ENCODE measurements at places on chromosomes 7 and 10.

DNA sequence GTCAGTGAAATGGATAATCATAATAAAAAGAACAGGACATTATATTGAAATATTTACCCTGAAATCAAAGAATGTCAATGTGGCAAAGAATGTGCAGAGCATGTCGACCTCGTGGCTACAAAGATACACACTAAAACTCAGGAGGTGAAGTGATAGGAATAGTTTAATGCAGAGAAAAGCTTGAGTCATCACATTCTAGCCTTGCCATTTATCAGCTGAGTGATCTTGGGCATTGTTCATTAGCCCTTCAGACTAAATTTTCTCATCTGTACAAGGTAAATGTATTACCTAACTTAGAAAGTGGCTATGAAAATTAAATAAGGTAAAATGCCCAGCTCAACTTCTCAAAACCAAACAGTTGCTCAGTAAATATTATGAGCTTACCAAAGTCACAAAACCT, 22.6 kb downstream of the CALCR start:
- no peak for DNase-seq

GRCh38 chr10:123149568-123150270, 1.8 kb downstream of the HMX2 start:
- peak; percentile 81 for DNase-seq

GRCh38 chr7:55132890-55133551, 114.2 kb downstream of the EGFR start:
- no peak for DNase-seq

- no peak for DNase-seq
These were observed 120.4 kb upstream of the RAB11FIP2 start for GRCh38 chr10:118167056-118167700.

GRCh38 chr10:14374745-14375445, 44.2 kb upstream of the FRMD4A start:
- no peak for DNase-seq

DNA sequence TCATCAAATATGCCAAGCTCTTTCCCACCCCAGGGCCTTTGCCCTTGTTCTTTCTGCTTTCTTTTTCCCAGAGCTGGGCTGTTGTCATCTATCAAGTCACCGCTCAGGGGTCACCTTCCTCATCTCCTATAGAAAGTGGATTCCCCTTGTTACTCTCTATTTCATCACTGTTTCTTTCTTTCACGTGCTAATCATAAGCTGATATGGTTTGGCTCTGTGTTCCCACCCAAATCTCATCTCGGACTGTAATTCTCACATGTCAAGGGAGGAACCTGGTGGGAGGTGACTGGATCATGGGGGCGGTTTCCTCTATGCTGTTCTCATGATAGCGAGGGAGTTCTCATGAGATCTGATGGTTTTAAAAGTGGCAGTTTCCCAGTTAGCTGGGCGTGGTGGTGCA, 17.0 kb upstream of the TIAL1 start:
- DNase-seq: no peak

DNA sequence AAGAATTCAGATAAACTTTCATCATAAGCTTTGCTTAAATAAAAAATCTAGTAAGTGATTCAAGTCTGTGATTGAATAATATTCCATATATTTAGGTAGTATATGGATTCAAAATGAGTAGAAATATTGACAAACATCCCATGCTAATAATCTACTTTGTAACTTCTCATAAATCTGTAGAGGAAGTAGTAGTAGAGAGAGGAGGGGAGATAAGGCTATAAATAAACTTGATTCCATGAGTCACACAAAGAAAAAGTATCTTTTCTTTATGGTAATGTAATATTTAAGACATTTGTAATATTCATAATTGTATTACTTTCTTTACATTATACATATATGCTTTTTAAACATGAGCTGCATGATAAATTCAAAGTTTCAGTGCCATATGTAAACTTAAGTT, 25.6 kb upstream of the CD36 start:
- no peak for DNase-seq

- no peak for DNase-seq
These were observed 101.5 kb upstream of the ANKRD1 start for GRCh38 chr10:91022390-91022789.

DNA sequence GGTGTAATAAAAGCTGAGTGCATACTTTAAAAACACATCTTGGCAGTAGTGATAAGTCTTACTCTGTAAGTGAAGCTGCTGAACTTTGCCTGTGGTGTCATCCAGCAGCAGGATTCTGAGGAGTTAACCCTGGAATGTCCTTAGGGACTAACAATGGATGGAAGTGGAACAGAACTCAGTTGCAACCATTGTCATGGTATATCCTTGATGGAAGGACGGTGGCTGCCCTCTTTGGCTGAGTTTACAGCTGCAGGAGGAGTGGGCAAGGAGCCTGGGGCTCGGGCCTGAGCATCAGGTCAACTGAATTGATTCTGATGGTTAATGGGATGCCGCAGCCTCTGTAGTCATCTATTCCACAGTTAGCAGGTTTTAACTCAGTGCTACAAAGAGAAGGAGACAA, 56.2 kb downstream of the MRC1 start:
- peak; percentile 47 for DNase-seq

DNA sequence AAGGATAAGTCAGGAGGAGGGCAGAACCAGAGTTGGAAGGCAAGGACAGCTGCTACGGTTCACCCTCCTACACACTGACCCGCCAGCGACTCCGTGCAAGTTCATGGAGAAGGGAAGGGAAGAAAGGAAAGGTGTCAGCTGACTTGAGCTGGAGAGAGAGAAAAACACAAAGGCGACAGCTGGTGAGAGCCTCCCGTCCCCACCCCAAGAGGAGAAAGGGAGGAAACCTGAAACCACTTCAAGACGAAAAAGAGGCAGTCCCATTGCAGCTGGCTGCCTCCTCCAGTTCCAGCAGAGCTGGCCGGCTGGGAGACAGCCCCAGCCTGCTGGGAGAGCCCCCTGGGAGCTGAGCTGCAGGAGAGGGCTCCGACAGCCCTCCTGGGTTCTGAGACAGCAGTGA, 75.2 kb downstream of the PARD3 start:
- peak; percentile 91 for DNase-seq

All from endodermal cell (in vitro differentiated cells).